ENCODE measurements at places on chromosomes 4 and X. TPM values are rescaled to one million over a fixed set of nuclear protein-coding genes. Genes with fewer than 3 reads are reported as not detected.

DNA sequence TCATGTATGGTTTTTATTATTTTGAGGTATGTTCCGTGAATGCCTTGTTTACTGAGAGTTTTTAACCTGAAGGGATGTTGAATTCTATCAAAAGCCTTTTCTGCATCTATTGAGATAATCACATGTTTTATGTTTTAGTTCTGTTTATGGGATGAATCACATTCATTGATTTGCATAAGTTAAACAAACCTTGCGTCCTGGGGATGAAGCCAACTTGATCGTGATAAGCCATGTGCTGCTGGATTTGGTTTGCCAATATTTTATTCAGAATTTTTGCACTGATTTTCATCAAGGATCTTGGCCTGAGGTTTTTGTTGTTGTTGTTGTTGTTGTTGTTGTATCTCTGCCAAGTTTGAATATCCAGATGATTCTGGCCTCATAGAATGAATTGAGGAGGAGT lies 43.8 kb downstream of the CDX4 start:
- no peak overlapping the region for H3K27ac ChIP-seq
- no peaks in the 10 kb centered on the region for H3K36me3 ChIP-seq
- no peak overlapping the region for H3K4me3 ChIP-seq

DNA sequence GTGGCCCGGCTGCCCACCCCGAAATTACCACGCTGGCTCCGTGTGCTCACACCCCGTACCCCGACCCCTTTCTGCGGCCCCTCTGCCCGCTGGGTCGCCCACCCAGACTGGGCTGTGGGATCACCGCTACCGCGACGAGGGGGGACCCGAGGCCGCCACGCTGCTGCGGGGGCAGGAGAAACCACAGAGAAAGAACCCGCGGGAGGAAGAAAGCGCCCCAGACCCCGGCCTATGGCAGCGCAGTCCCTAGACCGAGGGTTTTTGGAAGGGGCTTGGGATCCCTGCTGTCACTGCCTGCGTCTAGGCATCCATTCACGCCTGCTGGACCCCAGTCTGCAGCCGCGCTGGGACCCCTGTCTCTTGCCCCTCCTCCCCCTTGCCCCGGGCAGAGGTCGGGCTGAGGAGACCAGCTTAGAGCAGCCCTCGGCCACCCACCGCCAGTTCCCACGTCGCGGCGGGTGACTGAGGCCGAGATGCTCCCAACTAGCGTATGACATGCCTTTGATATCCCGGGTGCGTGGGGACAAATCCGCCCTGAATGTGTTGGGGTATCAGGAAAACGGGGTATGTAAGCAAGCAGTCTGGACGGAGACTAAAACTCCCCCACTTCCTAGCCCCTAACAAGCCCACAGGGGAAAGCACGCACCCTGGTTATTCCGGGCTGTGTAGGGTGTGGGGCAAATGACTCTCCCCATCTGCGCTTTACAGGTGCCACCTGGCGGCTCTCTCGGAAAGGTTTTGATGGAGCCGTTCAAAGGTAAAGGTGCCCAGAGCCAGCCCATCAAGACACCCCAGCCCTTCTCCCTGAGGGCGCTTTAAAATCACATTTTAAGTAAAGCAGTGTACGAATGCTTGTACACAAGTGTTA lies 862 bp upstream of the INPP4B start:
- no peaks in the 10 kb centered on the region for H3K4me1 ChIP-seq
- H3K27ac ChIP-seq = no peak overlapping the region
- no peaks in the 10 kb centered on the region for H3K36me3 ChIP-seq
- no peaks in the 10 kb centered on the region for H3K27me3 ChIP-seq

- H3K27me3 ChIP-seq = no peaks in the 10 kb centered on the region
- no peak for DNase-seq
- no peaks in the 10 kb centered on the region for H3K36me3 ChIP-seq
- H3K4me1 ChIP-seq = no peaks in the 10 kb centered on the region
These were observed 47.8 kb downstream of the DCUN1D4 start for GRCh38 chr4:51890760-51891159.

- DNase-seq = peak; percentile 39
- no peak overlapping the region for H3K4me3 ChIP-seq
- no peaks in the 10 kb centered on the region for H3K36me3 ChIP-seq
These were observed 3.1 kb upstream of the P2RY4 start for GRCh38 chrX:70262952-70263567.

GRCh38 chr4:19348746-19349145 lies 903.0 kb upstream of the SLIT2 start:
- H3K36me3 ChIP-seq = no peaks in the 10 kb centered on the region
- H3K4me1 ChIP-seq = no peaks in the 10 kb centered on the region
- no peak for DNase-seq
- no peak overlapping the region for H3K27ac ChIP-seq

DNA sequence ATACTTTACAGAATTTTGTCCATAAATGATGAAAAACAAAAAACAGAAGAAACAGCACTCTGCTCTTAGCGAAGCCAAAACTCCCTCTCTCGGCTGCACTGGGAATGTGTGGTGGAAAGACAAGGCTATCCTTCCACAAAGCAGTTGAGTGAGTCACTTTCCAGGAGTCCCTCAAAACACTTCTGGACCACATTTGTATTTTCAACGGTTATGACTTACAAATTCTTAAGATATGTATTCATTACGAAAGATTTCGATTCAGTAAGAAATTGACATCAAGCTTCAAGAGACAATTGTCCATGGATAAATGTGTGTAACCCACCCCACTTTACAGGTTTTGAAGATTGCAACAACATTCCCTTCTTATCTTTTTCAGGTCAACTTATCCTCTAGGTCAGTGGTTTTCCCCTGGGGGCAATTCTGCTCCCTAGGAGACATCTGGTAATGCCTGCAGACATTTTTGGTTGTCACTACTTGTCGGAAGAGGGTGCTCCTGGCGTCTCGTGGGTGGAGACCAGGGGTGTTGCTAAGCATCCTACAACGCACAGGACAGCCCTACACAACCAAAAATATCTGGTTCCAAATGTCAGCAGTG lies 66.7 kb upstream of the MTNR1A start:
- H3K4me3 ChIP-seq = no peak overlapping the region
- no peaks in the 10 kb centered on the region for H3K27me3 ChIP-seq
- H3K36me3 ChIP-seq = peaks cover 8% of the 10 kb centered on the region
- no peak for DNase-seq
- no peaks in the 10 kb centered on the region for H3K4me1 ChIP-seq

DNA sequence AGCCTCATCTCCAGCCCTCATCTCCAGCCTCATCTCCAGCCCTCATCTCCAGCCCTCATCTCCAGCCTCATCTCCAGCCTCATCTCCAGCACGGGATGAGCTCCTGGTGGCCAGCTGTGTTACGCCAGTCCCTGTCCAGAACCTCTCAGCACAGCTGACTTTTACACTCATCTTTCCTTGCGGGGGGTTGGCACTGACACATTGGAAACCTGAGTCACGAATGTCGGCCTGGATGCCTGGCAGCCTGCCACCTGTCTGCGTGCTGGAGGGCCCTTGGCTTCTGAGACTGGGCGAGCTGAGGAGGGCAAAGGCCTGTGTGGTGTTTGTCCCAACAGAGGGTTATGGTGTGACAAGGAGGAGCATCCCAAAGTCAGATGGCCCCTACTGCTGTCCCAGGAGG lies 66.1 kb upstream of the HGFAC start:
- no peak overlapping the region for H3K4me3 ChIP-seq
- H3K27me3 ChIP-seq = no peaks in the 10 kb centered on the region
- no peaks in the 10 kb centered on the region for H3K36me3 ChIP-seq
- H3K27ac ChIP-seq = no peak overlapping the region
- DNase-seq = no peak
- peaks cover 2% of the 10 kb centered on the region for H3K4me1 ChIP-seq

DNA sequence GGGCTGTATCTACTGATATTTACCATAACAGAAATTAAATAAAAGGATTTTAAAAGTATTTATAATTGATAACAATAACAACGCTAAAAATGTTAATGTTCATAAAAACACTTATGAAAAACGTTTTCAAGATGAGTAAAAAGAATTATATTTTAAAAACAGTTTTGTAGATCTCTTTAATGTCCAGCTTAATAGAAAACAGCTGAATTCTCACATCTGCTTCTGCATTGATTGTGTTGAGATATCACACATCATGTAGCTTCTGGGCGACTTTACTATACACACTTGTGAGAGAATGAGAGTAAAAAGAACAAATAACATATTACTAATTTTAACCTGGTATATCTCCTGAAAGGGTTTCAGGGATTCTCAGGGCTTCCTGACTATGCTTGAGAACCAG lies 83.6 kb downstream of the NCAPG start:
- no peaks in the 10 kb centered on the region for H3K36me3 ChIP-seq
- H3K4me3 ChIP-seq = no peak overlapping the region
- no peak for DNase-seq
- H3K4me1 ChIP-seq = no peaks in the 10 kb centered on the region

DNA sequence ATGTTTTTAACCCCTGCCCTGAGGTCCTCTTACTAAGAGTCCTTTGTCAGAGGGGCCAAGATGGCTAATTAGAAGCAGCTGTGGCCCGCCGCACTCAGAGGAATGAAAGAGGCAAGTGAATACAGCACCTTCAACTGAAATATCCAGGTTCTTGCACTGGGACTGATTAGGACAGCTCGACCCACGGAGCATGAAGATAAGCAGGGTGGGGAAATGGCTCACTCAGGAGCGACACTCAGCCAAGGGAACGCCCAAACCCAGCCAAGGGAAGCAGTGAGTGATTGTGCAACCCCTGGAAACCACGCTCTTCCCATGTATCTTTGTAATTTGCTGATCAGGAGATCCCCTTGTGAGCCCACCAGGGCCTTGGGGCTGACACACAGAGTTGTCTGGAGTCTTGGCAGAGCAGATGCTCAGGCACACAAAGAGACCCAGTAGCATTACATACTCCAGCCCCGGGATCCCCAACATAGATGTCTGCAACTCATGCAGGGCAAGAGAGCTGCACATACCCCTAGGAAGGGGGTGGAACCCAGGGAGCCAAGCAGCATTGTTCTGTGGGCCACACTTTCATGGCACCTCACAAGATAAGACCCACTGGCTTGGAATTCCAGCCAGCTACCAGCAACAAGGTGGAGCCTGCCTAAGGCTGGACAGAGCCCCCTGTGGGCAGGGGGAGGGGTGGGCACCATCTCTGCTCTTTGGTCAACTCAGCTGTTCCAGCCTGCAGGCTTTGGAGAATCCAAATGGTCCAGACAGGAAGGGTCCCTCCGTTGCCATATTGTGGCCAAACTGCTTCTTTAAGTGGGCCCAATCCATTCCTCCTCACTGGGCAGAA lies 23.3 kb downstream of the F8A3 start:
- no peak overlapping the region for H3K4me3 ChIP-seq
- H3K4me1 ChIP-seq = no peaks in the 10 kb centered on the region
- no peaks in the 10 kb centered on the region for H3K27me3 ChIP-seq
- H3K27ac ChIP-seq = no peak overlapping the region

PABPC5 gene
- 3.0 TPM for total RNA-seq

DIPK2B gene
- 65.5 TPM for total RNA-seq

GRCh38 chr4:26860922-26861433 lies 337 bp downstream of the STIM2 start:
- H3K4me3 ChIP-seq = peak overlapping the region; percentile 96
- peak overlapping the region; percentile 96 for H3K27ac ChIP-seq
- DNase-seq = no peak

- peak; percentile 49 for DNase-seq
- H3K36me3 ChIP-seq = no peaks in the 10 kb centered on the region
These were observed 5.1 kb downstream of the MXD4 start for GRCh38 chr4:2256781-2257191.

- H3K4me1 ChIP-seq = no peaks in the 10 kb centered on the region
- no peak overlapping the region for H3K27ac ChIP-seq
- H3K27me3 ChIP-seq = peaks cover 29% of the 10 kb centered on the region
- DNase-seq = no peak
- no peaks in the 10 kb centered on the region for H3K36me3 ChIP-seq
These were observed 212.3 kb upstream of the BCOR start for GRCh38 chrX:40310016-40310415.

- no peak overlapping the region for H3K4me3 ChIP-seq
- no peaks in the 10 kb centered on the region for H3K27me3 ChIP-seq
- H3K36me3 ChIP-seq = no peaks in the 10 kb centered on the region
- no peak overlapping the region for H3K27ac ChIP-seq
These were observed 36.9 kb downstream of the AMMECR1 start for GRCh38 chrX:110280954-110281353.

- H3K4me3 ChIP-seq = no peak overlapping the region
- peak overlapping the region; percentile 65 for H3K27ac ChIP-seq
- H3K4me1 ChIP-seq = no peaks in the 10 kb centered on the region
- H3K36me3 ChIP-seq = no peaks in the 10 kb centered on the region
- no peak for DNase-seq
These were observed 28.2 kb upstream of the SORBS2 start for GRCh38 chr4:185840201-185840600.

DNA sequence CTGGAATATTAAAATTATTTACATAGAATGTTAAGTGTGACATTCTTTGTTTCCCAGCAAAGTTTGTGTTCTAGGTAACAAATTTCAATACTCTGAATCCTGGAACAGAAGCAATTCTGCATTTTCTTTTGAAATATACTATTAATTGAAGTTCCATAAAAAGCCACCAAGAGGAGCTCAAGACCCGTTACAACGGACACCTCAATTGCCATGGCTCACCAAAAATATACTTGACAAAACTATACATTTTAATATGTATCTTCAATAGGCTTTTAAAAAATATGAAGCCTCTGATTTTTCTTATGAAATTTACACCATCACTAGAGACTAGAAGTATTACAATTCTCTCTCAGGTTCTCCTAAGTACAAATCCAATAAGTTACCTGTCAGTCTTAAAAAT lies 111.4 kb downstream of the NYX start:
- H3K4me3 ChIP-seq = no peak overlapping the region
- no peak for DNase-seq
- H3K27me3 ChIP-seq = no peaks in the 10 kb centered on the region
- H3K4me1 ChIP-seq = no peaks in the 10 kb centered on the region
- no peak overlapping the region for H3K27ac ChIP-seq

GRCh38 chrX:21863241-21863640 lies 7.5 kb downstream of the YY2 start:
- no peak for DNase-seq
- no peaks in the 10 kb centered on the region for H3K36me3 ChIP-seq
- H3K27me3 ChIP-seq = no peaks in the 10 kb centered on the region
- H3K27ac ChIP-seq = no peak overlapping the region
- no peaks in the 10 kb centered on the region for H3K4me1 ChIP-seq

- no peaks in the 10 kb centered on the region for H3K27me3 ChIP-seq
- no peaks in the 10 kb centered on the region for H3K4me1 ChIP-seq
- no peak overlapping the region for H3K4me3 ChIP-seq
- DNase-seq = no peak
- H3K36me3 ChIP-seq = no peaks in the 10 kb centered on the region
These were observed 707.5 kb downstream of the PCDH7 start for GRCh38 chr4:31427691-31428090.

GYPA gene
- not detected for total RNA-seq

ERCC6L gene
- total RNA-seq = 0.33 TPM

GRCh38 chr4:89509708-89510281 lies 202.2 kb upstream of the GPRIN3 start:
- H3K27me3 ChIP-seq = no peaks in the 10 kb centered on the region
- no peak overlapping the region for H3K4me3 ChIP-seq
- DNase-seq = no peak
- H3K36me3 ChIP-seq = no peaks in the 10 kb centered on the region

GRCh38 chrX:2502668-2503519 lies 2.1 kb upstream of the DHRSX start:
- H3K4me3 ChIP-seq = no peak overlapping the region
- no peak for DNase-seq
- no peak overlapping the region for H3K27ac ChIP-seq
- peaks cover 6% of the 10 kb centered on the region for H3K4me1 ChIP-seq
- H3K36me3 ChIP-seq = no peaks in the 10 kb centered on the region
